ENCODE measurements at places on chromosomes 7 and 10.

GRCh38 chr10:8590518-8590917 lies 536.0 kb downstream of the GATA3 start:
- DNase-seq, result no peak

DNA sequence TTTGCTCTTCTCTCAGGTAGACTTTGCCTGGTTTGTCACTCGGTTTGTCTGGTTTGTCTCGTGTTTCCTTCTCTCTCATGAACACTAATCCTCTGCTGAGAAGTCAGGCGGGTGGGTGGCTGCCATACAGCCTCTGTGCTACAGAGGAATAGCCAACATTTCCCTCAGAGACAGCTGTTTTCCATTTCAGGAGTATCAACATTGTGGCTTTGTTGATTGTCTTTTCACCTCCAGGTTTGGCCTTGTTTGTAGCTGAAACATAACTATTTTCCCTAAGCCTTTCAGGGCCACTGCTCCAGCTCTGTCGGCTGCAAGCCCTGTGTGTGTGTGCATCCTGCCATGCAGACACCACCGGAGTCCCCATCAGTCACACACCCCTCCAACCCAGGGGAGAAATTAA lies 122.8 kb downstream of the BAMBI start:
- no peak for DNase-seq

DNA sequence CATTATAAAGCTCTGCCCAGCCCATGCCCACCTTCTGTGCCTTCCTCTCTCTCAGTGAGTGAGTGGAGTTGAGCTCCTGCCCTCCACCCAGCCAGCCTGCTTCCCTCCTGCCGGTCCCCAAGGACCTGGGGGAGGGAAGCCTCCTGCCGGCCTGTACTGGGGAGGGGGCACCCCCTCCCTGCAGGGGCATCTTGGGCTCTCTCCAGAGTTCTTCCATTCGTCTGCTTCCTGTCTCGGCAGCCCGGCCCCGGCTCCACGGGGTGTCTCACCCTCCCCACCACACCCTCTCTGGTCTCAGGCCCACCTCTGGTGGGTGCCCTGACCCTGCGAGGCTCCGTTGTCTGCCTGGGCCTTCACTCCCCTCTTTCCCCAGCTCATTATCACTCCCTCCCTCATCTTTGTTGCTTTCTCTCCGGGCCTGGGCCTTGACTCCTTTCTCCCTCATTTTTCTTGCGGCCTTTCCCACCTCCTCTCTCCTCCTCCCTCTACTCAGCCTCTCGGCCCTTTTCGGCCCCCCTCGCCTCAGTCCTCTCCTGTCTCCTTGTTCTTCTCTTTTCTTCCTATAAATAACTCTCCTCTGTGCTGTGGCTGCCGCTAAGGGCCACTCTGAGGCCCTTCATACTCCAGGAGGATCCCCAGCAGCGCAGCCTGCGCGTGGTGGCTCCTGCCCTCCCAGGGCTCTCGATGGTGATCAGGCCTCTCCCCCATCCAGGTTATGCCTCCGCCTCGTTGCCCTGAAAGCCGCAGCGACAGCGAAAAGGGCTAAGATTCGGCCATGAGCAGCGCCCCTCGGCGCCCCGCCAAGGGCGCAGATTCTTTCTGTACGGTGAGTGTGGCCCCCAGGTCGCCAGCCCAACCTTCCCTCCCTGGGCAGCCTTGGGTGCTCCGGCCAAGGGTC lies 2.1 kb downstream of the SLC4A2 start:
- no peak for DNase-seq

GRCh38 chr7:86966916-86967315 lies 92.5 kb downstream of the ELAPOR2 start:
- DNase-seq, result no peak

- DNase-seq, result no peak
Measured at GRCh38 chr7:116403265-116403664, 96.3 kb upstream of the CAV2 start.

- no peak for DNase-seq
Measured at GRCh38 chr10:101835362-101835761, 8.2 kb downstream of the KCNIP2 start.

- DNase-seq, result no peak
Measured at GRCh38 chr10:12048547-12048946, 5.9 kb upstream of the UPF2 start.

GRCh38 chr10:13865758-13866491 lies 279.2 kb downstream of the PRPF18 start:
- no peak for DNase-seq

- DNase-seq, result no peak
Measured at GRCh38 chr7:23315366-23315765, 16.2 kb downstream of the MALSU1 start.

GRCh38 chr10:114472877-114473253 lies 68.6 kb upstream of the AFAP1L2 start:
- no peak for DNase-seq

DNA sequence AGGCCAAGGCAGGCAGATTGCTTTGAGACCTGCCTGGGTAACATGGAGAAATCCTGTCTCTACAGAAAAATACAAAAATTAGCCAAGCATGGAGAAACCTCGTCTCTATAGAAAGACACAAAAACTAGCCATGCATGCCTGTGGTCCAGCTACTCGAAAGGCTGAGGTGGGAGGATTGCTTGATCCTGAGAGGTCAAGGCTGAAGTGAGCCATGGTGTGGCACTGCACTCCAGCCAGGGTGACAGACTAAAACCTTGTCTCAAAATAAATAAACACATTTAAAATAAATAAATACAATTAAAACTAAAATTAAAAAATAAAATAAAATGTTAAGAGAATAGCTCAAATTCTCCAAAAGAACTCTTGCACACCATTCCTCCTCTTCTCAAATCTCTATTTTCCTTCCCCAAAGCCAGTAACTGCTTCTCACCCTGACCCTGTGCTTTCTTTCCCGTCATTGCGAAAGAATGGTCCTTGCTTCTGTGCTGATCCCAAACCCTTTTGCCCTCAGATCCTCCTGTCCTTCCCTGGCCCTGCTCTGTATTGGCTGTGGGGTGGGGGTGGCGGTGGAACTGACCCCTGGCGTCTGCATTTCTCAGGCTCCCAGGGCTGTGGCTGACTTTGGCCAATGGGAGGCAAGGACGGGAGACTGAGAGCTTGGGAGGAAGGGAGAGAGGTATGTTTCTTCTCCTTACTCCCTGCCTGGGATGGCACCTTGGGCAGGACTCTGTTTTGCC lies 12.4 kb downstream of the SRGN start:
- DNase-seq, result no peak

DNA sequence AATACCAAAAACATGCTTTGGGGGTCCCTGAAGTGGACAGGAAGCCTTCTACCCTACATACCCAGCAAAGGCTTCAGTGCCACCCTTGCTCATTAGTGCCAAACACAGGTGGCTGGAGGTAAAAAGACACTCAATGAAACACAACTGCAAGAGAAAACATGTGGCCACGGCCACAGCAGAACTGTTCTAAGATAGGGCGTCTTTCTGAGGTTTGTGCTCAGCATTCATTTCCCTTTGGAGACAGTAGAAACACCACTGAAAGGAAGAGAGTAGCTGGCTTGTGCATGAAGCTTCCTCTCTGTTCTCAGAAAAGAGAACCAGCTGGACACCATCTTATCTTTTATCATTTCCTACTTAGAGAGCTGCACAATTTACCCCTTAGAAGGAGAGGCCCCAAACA lies 143.0 kb downstream of the PLXNA4 start:
- no peak for DNase-seq

DNA sequence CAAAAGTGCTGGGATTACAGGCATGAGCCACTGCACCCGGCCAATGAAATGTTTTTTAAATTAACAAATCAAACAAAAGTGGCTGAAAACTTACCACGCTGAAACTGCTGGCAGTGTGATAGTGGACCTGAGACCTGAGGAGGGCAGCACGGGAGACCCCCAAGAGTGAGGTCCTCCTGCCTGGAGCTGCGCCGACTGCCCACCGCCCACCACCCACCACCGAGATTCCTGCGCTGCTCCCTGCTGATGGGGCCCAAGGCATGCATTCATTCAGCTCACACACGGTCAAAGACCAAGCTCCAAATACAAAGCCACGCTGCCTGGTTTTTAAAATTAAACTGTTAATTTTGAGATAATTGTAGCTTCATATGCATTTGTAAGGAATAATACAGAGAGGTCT lies 16.4 kb upstream of the LARP4B start:
- no peak for DNase-seq

DNA sequence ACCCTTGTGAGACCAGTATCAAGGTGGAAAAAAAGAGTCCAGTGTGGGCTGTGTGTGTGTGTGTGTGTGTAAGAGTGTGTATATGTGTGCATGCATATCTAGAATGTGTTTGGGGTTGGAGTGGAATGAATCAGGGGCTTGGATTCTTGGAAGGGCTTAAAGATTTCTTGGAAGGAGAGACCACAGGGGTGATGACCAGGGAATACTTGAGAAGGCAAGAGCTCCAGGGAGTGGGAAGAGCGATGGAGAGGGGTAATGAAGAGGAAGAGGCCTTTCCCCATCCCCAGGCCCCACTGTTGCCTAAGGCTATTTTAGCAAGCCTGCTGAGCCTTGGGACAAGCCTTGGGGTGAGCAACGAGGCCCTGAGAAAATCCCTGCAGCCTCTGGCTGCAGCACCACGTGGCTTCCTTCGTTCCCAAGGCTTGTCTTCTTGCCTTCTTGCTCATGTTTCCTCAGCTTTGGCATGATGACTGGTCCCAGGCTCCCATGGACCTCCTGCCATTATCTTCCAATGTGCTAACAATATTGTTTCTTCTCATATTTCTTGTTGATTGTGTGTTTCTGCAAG lies 663.4 kb downstream of the INHBA start:
- DNase-seq, result no peak

- DNase-seq, result no peak
Measured at GRCh38 chr10:74593470-74593869, 232.9 kb upstream of the KAT6B start.

DNA sequence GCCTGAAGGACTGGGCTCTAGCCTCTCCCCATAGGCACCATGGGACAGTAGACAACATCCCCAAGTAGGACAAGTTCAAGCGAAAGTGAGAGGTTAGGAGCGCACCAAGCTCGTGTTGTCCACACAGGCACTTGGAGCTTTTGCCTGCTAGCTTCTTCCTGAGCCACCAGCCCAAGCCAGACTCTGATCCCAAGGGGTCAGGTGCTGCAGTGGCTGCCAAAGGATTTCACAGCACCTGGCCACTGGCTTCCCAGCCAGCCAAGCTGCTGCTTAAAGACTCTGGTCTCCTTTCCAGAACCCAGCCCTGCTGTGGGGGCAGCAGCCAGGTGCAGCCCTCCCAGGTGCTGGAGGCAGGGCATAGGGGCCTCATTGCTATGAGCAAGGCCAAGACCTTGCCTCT lies 33.0 kb upstream of the UNC5B start:
- no peak for DNase-seq

DNA sequence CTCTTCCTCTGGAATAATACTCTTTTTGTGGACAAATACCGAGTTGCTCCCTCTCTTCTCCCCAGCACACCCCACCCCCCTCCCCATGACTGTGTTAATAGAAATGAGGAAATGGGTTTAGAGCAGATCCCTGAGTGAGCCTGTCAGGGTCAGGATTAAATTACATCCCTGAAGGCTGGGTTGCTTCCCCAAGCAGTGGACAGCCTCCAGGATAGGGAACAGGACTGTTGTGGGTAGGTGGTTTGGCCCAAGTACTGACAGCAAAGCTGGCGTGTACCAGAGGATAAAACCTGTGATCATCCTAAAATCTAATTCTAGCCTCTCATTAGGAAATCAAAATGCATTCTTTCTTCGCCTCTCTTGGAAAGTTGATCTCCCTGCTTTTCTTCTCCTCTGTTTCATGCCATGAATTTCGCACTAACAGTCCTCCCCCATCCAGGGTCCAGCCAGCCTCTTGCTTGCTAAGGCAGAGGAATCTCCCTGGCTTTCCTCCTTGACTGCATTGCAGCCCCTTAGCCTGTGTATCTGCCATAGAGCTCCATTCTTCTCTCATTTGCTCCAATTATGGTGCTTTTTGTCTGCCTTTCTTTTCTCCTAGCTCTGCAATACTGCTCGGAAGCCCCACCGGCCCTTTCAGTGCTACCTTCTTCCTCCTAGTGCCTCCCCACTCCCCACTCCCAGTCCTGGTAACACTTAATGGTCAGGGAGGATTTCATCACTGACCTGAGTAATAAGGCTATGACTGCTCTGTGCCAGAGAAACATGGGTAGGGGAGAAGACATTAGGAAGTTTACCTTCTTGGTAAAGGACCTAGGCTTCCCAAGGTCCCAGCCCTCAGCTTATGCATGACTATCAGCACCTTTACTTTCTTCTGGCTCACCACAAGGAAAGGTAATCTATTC lies 8.4 kb downstream of the LRRC4 start:
- no peak for DNase-seq

GRCh38 chr7:35695473-35695850 lies 527 bp upstream of the HERPUD2 start:
- peak; percentile 36 for DNase-seq

DNA sequence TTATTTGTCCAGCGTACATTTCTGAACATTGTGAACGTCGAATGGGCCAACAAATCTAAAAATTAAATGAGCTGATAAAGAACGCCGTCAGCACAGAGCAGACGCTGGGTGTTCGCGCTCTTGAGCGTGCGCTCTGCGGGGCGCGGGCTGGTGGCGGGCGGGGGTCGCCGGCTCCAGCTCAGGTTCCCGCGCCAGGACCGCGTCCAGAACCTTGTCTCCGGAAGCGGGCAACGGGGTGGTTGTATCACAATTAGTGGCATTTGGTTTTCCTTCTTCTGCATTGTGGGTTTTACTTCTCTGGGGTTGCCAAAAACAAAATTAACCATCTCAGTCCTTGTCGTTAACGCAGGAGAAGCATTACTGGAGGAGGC lies 2.4 kb downstream of the CYP2E1 start:
- no peak for DNase-seq

GRCh38 chr10:116203661-116204060 lies 69.3 kb downstream of the GFRA1 start:
- DNase-seq, result no peak

DNA sequence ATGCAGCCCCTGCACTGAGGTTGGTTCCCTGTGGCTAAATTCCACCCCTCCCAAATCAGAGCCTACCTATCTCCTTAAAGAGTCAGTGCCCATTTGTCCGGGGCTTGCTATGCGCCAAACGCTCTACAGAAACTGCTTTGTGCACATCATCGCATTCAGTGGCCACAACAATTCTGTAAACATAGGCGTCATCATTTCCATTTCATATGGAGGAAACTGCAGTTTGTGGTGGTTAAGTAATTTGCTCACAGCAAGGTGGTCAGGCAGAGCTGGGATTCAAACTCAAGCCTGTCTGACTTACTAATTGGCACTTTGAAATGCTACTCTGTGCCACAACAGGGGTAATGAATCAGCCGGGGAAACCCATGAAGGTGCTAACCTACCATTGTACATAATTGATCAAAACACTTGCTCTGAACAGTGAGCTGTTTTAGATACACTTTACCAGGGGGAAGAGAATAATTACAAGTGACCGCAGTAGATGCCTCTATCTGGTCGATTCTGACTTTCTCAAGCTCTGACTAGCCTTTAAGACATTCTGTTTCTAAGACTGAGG lies 775.5 kb downstream of the LRMDA start:
- no peak for DNase-seq

GRCh38 chr10:95423164-95424005 lies 132.6 kb upstream of the PDLIM1 start:
- no peak for DNase-seq

DNA sequence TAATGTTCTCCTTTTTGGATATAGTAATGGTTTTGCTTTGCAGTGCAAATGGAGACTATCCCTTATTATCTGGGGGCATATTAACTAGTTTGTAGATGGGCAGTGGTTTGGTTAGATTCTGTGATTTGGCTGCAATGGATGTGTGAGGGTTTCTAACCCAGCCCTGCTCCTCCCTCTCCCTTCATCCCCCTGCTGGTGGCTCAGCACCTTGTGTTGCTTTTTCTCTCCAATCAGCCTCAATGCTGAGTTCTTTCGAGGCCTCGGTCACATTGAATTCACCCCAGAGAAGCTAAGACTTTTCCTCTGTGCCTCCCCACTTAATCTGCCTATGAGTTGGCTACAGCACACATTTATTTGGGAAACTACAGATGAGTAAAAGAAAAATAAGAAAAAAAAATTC lies 120.0 kb downstream of the MALRD1 start:
- no peak for DNase-seq

Measured in CD4-positive, alpha-beta T cell treated with Interleukin-15 for 4 hours (primary cell).